ENCODE measurements at places on chromosomes 6 and 20.

DNA sequence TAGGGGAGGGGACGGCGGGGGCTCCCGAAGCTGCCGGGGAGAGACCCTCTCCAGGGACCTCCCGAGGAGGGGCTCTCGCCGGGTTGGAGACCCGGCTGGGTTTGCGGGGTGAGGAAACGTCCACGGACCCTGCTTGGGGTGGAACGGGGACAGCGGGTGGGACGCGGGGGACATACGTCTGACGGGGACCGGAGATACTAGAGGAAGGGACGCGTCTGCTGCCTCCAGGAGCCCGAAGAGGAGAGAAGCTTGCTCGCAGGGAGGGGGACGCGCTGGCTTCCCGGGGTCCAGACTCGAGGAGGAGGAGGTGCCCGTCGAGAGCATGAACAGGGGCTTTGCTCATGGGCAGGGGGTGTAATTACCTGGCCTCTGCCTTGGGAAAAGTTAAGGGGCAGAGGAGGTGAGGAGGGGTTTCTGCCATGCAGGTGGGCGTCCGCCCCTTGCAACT is 593 bp downstream of the DNMT3B start:
- DNase-seq: no peak

- DNase-seq: no peak
Observed at GRCh38 chr6:112416866-112417265, 69.7 kb downstream of the RFPL4B start.

DNA sequence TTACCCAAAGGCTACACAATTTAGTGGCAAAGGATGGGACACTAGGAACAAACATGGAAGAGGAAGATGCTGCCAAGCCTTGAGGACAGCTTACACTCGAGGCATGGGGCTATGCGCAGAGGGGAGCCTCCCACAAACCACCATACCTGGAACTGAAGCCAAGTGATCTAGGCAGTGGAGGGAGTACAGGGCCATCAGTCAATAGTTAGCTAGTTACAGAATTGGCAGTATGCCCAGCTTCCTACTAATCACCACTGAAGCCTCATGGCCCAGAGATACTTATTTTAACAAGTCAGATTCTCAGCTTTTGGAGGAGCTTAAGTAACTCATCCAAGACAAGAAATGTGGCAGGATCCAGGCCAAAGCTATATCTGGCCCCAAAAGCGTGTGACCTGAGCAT is 226.6 kb upstream of the MOCS1 start:
- no peak for DNase-seq

DNA sequence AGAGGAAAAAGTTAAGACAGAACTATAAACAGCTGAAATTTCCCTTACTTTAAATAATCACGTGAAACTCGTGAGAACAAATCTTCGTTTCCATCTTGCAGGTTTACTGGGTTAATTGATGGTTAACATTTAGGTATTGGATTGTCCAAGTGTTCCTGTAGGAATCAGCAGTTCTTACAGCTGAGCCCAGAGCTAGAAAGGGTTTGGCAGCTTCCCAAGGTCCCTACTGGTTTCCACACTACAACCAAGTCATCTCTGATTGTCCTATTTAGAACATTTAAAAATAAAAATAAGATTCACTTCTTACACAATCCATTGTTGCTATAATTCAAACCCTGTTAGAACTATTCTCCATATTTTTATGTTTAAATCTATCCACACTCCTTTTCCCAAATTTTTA is 15.8 kb downstream of the MPC1 start:
- DNase-seq: no peak

DNA sequence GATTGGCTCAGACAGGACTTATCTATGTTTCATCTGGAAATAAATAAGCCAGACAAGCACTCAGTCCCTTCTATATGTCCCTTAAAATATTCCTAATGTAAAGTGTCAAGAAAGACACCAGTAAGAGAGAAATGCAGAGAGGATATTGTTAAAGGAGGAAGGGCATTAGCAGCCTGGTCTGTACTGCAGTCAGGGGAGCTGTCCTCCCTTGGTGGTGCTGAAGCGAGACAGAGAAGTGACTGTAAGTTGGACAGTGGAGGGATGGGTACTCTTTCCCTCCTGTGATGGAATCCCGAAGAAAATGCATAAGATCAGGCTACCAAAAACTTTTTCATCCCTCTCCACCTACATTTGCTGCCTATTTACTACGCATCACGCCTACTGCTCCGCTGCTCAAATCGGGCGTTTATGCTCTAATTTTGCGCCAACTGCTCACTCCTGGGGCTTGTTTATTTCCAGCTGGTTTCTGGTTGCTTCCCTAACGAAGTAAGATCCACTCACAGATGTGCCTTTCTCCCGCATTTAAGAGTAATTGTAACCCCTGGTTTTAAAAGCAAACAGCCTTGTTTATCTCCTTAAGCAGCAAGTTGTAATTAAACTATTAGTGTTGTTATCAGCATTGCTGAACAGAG is 35.2 kb downstream of the PHACTR1 start:
- DNase-seq: no peak

- no peak for DNase-seq
Observed at GRCh38 chr6:37237789-37238188, 19.8 kb upstream of the TBC1D22B start.

- no peak for DNase-seq
Observed at GRCh38 chr20:5447188-5447587, 130.4 kb upstream of the PROKR2 start.

DNA sequence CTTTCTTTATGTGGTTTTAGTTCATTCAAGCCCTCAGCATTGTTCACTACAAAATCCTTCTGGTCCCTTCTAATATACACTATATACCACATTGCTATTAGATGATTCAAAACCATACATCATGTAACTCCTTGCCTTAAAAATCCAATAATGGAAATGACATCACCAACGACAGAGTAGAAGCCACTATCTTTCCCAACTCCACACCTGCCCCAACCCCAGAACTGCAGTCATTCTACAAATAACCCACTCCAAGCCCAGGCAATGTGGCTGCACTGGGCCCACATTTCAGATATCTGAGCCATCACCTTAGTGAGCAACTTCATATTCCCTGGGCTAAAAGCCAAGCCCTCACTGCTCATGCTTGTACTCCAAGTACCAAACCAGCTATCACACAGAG is 22.6 kb upstream of the RUNX2 start:
- no peak for DNase-seq

DNA sequence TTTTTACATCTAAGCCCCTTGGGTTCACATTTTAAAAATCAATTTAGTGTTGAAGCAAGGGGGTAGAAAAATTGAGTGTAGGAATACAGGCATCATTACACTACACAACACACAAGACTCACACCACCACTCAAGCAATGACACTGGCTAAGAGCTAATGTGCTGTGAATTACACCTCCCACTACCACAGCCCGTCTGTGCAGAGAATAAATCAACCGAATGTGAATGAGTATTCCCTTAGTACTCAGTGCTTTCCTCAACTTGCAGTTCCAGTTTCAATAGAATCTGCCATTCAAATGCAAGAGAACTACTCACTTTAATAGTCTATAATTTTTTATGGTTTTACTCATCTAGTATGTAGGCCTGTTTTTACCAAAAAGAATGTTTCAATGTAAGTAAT is 114.4 kb downstream of the PDSS2 start:
- no peak for DNase-seq

- no peak for DNase-seq
Observed at GRCh38 chr6:113786168-113786567, 71.0 kb upstream of the MARCKS start.

- DNase-seq: no peak
Observed at GRCh38 chr6:138005846-138006245, 101.4 kb downstream of the PERP start.

DNA sequence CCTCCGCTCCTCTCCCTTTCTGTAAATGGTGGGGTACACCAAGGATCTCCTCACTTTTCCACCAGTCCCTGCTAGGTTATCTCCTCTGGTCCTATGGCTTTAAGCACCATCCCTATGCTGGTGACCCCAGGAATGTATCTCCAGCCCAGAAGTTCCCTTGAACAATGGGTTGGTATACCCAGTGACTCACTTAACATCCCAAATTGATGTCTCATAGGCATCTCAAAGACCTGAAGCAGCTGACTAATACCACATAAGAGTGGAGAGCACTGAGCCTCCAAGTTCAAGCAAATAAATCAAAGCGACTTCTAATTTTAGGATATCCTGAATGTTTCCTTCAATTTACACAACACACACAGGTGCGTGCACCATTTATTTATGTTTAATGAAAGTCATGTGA is 48.3 kb downstream of the ADGRF1 start:
- no peak for DNase-seq

DNA sequence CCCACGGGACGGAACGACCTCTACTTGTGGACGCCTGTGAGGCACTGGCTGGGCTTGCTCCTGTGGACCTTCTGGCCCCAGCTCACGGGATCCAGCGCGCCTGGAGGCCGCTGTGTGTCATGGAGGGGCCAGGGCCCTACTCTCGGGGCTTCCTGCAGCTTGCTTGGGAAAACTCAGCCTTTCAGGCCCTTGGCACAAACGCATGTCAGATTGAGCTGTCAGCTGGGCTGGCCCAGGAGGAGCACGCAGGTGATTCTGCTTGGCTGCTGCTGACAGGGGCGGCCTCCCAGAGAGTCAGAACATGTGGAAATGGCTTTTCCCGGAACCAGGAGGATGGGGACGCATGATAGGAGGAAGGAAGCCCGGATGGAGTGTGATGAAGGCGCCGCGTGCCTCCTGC is 39.7 kb downstream of the TMEM181 start:
- DNase-seq: no peak

All from stimulated activated CD8-positive, alpha-beta memory T cell treated with anti-CD3 and anti-CD28 coated beads, Interleukin-15, amount 100 ng/mL, for 48 hours (primary cell).